ENCODE measurements at places on chromosomes 5 and 9.

DNA sequence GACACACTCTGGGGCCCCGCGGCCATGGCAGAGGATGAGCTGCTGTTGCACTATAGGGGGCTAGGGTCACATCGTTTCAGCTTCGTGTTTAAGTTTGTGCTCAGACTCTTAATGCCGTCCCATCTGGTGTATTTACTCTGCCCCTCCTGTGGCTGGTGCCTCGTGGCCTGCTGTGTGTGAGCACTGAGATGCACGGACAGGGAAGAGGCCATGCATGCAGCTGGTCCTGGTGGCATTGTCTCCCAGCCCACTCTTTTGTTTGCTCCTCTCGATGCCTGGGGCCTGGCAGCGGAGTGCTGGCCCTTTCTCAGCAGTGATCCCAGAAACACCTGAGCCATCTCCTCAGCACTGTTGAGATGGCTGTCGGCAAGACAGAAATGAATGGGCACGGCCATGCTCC, 30.0 kb upstream of the PHF2 start:
- DNase-seq: no peak

GRCh38 chr9:99876190-99876589, 30.3 kb upstream of the STX17 start:
- no peak for DNase-seq

DNA sequence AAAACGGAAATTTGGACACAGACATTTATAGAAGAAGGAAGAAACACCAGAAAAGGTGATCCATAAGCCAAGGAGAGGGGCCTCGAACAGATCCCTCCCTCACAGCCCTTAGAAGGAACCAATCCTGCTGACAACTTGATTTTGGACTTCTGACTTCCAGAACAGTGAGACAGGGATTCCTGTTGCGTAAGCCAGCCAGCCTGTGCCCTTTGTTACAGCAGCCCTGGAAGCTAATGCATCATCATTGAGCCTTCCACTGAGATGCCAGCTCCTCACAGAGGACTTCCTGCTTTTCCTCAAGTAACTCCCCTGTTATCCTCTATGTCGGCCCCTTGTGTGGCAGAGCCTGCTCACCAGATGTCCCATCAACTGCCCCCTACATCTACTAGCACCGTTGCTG, 94.1 kb downstream of the JMY start:
- no peak for DNase-seq

DNA sequence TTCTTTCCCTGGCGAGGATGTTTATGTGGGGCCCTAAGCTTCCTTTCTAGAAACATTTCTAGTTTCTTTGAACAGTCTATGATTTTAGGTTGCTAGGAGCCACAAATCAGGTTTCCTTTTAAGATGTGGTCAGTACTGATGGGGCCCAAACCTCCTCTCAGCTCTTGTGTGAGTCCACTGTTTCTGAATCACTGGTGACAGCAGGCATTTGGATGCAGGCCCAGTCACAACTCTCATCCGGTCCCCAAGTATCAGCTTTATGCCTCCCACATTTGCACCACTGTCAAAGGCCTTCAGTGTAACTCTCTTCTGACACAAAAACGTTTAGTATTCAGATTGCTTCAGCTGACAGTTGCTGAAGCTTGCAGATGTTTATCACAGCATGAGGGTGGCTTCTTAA, 7.8 kb downstream of the DMRT2 start:
- no peak for DNase-seq

DNA sequence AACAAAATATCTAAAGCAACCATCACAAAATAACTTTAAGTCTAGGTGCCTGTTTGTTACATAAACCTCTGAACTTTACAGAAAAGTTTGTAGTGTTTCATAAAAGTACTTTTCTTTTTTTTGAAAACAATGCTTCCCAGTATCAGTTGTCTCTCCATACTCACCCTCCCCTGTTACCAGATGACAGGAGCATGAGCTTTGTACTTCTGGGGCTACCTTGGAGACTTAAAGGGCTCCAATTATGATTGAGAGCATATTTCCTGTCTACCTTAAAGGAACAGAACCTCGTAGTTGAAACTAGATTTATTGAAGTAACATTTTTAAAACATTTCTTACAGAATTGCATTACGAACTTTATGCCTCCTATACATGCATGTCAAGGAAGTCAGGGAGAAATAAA, 55.4 kb upstream of the PPP1R2B start:
- no peak for DNase-seq

GRCh38 chr9:38227656-38228055, 158.6 kb upstream of the SHB start:
- DNase-seq: peak; percentile 64

- no peak for DNase-seq
Measured at GRCh38 chr5:137122075-137122474, 377.1 kb downstream of the SPOCK1 start.

GRCh38 chr5:60493372-60493771, 206.6 kb downstream of the DEPDC1B start:
- no peak for DNase-seq

- DNase-seq: no peak
Measured at GRCh38 chr9:85942913-85943709, 2.2 kb downstream of the NAA35 start.

DNA sequence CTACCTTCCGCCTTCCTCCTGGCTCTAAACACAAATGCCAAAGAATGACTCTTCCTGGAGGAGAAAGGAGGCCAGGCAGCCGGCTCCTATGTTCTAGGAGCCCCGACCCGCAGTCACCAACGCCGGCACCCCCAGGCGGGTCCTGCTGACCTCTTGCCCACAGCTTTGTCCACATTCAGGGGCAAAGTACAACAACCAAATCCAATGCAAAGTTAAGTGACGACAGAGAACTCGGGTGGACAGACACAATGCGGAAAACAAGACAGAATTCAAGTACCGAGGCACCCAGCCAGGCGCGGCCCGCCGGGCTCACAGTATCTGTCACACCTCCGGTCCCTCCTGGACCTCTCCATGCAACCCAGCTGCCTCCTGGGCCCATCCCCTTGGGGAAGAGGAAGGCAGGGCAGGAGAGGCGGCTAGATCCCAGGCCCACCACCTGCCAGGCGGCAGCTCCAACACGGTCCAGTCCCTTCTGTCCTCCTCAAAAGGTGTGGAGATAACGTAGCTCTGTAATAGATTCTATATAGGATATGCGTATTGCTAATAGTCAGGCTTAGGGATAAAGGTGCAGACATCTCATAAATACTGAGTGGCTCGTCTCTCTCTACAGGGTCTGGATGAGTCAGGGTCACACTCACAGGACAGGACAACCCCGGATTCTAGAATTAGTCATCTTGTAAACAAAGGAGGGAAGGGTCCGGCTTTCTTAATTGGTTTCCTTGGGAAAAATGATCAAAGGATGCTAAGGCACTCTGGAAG, 46.9 kb upstream of the UBAC1 start:
- no peak for DNase-seq

DNA sequence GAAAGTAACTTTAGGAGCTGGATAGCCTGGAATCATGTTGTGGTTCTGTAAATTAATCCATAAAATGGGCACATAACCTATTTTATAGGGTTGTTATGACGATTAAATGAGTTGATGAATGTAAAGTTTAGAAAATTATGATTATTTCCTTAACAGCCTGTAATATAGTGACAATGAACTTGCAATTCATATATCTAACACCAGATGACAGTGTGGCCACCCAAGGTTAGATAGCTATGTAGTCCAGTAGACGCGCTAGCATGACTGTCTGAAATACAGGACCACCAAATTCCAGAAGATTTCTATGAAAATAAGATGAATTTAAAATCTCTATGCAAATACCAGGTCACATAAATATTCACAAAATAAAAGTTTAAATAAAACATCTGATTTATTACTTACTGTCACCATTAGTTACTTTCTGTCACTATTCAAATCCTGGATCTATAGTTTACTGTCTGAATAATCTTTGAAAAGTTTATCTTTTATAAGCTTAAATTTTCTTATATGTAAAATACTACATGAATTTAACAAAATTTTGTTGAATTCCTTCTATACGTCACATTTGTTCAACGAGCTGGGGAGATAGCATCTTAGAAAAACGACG, 26.1 kb upstream of the MACIR start:
- DNase-seq: peak; percentile 20

DNA sequence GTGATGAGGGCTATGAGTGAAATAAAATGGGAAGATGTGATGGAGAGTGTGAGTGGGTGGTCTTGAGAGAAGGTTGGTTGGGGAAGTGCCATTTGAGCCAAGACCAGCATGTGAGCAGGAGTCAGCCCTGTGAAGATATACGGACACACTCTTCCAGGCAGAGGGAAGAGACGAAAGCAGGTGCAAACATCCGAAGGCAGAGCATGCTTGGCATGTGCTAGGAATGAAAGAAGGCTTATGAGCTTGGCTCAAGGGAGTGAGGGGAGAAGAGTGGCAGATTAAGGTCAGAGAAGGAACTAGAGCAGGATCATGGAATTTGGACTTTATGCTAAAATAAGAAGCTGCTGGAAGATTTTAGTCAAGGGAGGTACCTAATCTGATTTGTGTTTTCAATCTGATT, 23.6 kb upstream of the CCDC112 start:
- DNase-seq: no peak

GRCh38 chr5:173175523-173175922, 31.2 kb downstream of the BNIP1 start:
- no peak for DNase-seq

DNA sequence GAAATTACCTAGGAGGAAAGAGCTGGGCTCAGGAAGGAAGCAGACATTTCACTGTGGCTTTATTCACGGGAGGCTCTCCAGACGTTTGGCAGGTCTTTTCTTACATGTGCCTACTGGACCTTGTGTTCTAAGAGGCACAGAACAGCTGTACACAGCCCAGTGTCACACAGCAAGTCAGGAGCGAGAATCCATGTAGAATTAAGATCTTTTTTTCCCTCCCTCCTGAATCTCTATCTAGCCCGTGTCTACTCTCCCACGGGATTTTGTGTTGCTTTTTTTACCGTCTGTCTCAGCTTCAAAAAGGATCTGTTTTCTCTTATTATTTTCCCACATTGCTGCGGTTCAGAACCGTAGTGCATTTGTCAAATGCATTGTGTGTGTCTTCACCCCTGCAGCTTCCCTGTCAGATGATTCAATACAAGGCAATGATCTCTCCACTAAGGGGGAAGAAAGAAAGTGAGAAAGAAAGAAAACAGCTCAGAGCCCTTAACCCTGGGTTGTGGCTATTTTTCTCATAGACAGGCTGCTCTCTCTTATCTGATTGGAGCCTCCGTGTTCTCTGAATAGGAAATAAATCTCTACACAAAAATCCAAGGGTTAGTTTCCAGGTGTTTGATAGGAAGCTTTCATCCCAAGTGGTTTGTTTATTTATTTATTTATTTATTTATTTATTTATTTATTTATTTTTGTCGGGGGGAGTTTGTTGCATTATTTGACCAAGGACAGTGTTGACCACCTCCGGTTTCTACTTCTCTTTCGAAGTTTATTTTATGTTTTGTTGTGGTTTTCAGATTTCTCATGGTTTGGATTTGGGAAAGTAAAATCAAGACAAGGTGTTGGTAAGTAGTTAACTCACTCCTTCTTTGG, 191.0 kb downstream of the NTRK2 start:
- DNase-seq: no peak

- no peak for DNase-seq
Measured at GRCh38 chr5:59319250-59319649, 574.3 kb downstream of the PDE4D start.

- peak; percentile 6 for DNase-seq
Measured at GRCh38 chr5:14270209-14270702, 127.1 kb downstream of the TRIO start.

GRCh38 chr5:171494452-171495121, 75.1 kb downstream of the FGF18 start:
- no peak for DNase-seq

GRCh38 chr5:140162275-140162674, 12.7 kb upstream of the CYSTM1 start:
- DNase-seq: no peak

- DNase-seq: no peak
Measured at GRCh38 chr5:59065554-59065953, 482.7 kb downstream of the RAB3C start.

DNA sequence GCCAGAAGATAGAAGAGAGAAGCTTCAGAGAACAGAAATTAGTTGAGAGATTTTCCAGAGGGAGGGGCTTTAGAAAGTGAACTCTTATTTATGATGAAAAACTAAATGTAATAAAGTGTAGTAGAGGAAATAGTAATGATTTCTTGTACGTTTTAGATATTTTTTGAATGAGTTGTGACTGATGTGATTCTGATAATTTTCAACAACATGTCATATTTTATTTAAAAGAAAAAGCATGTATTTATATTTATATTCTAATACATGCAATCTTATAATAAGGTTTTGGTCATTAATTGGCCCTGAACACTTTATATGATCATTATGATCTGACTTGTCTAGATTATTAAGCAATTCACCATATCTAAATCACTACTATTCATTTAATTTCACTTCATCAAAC, 735.2 kb upstream of the CDH9 start:
- no peak for DNase-seq

- no peak for DNase-seq
Measured at GRCh38 chr5:17079562-17079961, 137.9 kb upstream of the BASP1 start.

- DNase-seq: no peak
Measured at GRCh38 chr9:22030101-22030598, 21.0 kb upstream of the CDKN2B start.

- no peak for DNase-seq
Measured at GRCh38 chr5:116289276-116289675, 204.5 kb downstream of the COMMD10 start.

GRCh38 chr5:57698086-57698485, 215.5 kb upstream of the ACTBL2 start:
- no peak for DNase-seq

Data from activated CD8-positive, alpha-beta T cell treated with anti-CD3 and anti-CD28 coated beads for 36 hours (primary cell).